ENCODE measurements at places on chromosomes 3 and 15. TPM values are rescaled to one million over a fixed set of nuclear protein-coding genes. Genes with fewer than 3 reads are reported as not detected.

- no peak for DNase-seq
Measured at GRCh38 chr3:120615847-120616609, 19.9 kb downstream of the NDUFB4 start.

GRCh38 chr15:101686718-101687117, 34.5 kb upstream of the TM2D3 start:
- no peak for DNase-seq

GRCh38 chr3:134854254-134854653, 59.2 kb downstream of the EPHB1 start:
- no peak for DNase-seq

- no peak for DNase-seq
Measured at GRCh38 chr3:117898722-117899522, 1135.7 kb downstream of the IGSF11 start.

- DNase-seq: no peak
Measured at GRCh38 chr3:88151358-88151757, 1.6 kb downstream of the C3orf38 start.

DNA sequence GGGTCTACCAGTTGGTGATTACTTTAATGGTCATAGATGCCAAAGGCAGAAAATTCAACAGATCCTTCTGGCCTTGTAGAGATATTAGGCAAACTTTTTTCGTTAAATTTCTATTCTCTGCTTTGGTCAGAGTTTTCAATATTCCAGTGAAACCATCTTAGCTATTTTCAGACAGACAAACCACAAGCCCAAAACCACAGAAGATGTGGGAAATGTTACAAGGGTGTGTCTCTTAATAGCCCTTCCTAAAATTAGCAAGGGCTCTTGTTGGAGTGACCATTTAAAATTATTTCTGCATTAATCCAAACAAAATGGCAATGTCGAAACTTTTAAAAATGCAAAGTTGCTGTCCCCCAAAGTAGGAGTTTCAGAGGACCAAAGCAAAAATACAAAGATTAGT, 102.8 kb downstream of the ARRDC4 start:
- DNase-seq: no peak

- no peak for DNase-seq
Measured at GRCh38 chr15:71154607-71155200, 39.4 kb downstream of the THSD4 start.

- no peak for DNase-seq
Measured at GRCh38 chr15:46344115-46344724, 709.4 kb downstream of the SQOR start.

- DNase-seq: no peak
Measured at GRCh38 chr3:119976214-119976613, 118.0 kb downstream of the GSK3B start.

DNA sequence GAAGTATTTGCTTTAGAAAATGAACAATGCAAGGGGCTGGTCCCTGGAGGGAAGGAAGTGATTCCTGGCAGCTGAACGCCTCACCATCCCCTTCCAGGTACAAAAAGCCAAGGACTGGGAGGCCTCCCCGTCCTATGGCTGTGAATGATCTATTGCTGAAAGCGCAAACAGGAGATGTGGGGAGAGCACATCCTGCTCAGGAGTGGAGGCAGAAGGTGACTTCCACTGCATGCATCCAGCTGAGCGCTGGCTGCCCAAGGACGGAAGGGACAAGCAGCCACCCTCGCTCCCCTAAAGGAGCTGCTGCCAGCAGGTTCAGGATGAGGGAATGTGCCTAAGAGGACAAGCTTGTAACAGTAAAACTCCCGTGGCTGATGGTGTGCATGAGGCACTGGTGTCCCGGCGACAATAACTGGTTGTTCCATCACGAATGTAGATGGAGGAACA, 41.4 kb downstream of the ABTB1 start:
- DNase-seq: no peak

GRCh38 chr3:51550080-51550819, 11.7 kb downstream of the RAD54L2 start:
- DNase-seq: no peak

DNA sequence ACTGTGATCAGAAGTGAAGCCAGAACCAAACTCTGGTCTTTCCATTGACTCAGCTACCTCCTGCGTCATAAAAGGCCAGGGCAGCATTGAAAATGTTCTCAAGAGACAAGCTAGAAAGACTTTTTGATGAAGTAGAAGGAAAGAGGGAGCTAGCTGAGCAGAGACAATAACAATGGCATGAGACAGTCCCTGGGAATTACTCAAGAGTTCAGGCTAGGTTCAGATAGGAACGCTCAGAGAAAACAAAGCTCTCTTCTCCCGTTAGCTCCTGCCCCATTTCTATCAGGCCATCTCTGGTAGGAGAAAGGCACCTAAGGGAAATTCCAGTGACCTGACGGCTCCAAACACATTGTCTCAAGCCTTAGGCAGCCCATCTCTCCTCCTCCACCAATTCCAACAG, 7.0 kb upstream of the OXTR start:
- peak; percentile 76 for DNase-seq

DNA sequence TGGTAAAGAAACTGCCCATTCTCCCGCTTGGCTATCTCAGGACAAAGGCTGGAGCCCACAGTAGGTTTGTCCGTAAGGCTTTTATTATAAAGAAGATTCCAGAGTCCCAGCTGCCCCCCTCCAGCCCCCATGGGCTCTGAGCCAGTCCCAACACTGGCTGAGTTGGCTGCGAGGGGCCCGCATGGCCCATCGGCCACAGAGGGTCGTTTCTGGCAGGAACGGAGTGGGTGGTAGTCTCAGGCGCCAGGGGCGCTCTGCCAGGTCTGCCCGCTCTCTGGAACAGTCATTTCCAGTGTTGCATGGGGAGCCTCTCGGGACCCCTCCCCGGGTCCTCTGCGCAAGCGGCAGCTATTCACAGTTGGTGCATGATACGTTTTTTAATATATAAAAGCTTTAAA, 12.2 kb downstream of the H1-8 start:
- DNase-seq: no peak

- no peak for DNase-seq
Measured at GRCh38 chr3:16961621-16962205, 77.0 kb downstream of the PLCL2 start.

DNA sequence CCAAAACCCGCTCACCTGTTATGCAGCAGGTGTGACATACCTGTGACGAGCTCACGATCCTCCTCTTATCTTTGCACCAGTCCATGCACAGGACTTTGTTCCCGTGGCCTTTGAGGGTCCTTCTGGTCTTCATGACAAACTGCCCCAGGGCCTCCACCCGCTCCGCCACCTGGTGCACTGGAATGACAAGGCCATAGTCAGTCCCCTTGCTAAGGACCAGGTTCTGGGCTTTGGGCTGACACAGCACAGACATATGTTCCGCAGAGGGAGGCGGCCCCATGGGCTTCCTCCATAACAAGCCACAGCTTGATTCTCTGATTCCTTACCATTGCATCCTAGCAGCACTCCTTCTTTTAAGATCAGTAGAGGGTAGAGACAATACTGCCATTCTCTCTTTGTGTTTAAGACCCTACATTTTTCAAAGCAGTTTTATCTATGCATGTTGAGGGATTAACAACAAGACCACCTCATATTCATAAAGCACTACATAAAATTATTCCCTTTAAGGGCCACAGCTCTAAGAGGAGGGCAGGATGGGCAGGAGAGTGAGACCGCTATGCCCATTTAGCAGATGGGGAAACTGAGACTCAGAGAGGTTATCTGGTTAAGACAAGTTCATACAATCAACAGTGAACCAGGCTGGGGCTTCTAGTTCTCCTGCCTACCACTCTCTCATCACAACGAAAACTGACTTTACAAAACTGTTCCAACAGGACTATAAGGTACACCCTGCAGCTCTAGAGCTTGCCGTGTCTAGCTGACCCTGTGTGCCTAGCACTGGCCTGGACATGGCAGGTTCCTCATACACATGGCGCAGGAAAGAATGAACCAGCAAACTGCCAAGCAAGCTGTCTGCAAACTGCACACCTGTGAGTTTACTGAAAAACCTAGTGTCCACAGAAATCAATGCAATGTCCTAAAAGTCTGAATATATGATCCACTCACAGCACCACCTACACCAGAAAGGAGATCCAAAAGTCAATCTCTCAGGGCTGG, 37.0 kb downstream of the GNB5 start:
- no peak for DNase-seq

The IL20RB gene
- total RNA-seq: 1.6 TPM

The KCNMB2 gene
- total RNA-seq: not detected

The ATG7 gene
- total RNA-seq: 75.5 TPM

The COLQ gene
- 3.3 TPM for total RNA-seq

The CD96 gene
- total RNA-seq: 6.2 TPM

The FETUB gene
- total RNA-seq: not detected

The NXPE3 gene
- 17.0 TPM for total RNA-seq

The SCN11A gene
- 0.48 TPM for total RNA-seq

The CPNE9 gene
- not detected for total RNA-seq

The ZBED2 gene
- not detected for total RNA-seq

Data from breast epithelium (tissue), 4 donors.